ENCODE measurements at places on chromosomes 16 and 17.
A peak's percentile ranks its signal among the peaks of the same experiment; 100 is the strongest.

- DNase-seq: no peak
These were observed 115.9 kb downstream of the SEC14L1 start for GRCh38 chr17:77256710-77257109.

DNA sequence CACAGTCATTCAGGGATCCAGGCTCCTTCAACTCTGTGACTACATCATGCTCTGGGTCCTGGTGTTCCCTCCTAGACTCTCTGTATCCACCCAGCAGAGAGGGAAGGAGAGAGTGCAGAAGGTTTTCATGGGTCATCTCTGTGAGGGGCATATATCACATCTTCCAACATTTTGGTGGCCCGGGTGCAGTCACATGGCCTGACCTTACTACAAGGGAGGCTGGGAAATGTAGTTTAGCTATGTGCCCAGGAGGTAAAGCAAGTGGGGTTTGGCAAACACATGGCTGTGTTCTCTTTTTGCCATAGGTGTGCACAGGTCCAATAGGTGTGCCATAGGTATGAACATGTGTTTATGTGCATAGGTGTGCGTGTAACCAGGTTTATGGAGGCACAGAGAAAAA lies 222.2 kb upstream of the EEF2KMT start:
- DNase-seq: no peak

GRCh38 chr17:80558046-80558445 lies 13.4 kb downstream of the RPTOR start:
- no peak for DNase-seq

GRCh38 chr16:78184238-78185183 lies 85.1 kb downstream of the WWOX start:
- peak; percentile 16 for DNase-seq

DNA sequence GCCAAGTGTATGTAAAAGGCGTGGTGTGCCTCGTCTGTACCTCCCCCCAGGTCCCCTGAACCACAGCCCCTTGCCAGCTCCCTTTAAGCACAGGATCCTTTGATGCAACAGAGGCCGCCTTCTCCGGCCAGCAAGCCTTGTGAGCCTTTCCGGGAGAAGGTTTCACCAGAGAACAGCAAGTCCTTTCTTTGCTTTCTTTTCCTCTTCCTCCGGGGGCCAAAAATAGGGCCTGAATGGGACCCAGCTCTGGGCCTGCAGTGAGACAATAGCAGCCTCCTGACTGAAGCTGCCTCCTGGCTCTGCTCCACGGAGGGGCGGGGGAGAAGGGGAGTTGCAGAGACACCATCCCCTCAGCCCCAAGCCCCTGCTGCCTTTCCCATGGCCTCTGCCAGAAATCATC lies 9.0 kb downstream of the ADGRG1 start:
- no peak for DNase-seq

DNA sequence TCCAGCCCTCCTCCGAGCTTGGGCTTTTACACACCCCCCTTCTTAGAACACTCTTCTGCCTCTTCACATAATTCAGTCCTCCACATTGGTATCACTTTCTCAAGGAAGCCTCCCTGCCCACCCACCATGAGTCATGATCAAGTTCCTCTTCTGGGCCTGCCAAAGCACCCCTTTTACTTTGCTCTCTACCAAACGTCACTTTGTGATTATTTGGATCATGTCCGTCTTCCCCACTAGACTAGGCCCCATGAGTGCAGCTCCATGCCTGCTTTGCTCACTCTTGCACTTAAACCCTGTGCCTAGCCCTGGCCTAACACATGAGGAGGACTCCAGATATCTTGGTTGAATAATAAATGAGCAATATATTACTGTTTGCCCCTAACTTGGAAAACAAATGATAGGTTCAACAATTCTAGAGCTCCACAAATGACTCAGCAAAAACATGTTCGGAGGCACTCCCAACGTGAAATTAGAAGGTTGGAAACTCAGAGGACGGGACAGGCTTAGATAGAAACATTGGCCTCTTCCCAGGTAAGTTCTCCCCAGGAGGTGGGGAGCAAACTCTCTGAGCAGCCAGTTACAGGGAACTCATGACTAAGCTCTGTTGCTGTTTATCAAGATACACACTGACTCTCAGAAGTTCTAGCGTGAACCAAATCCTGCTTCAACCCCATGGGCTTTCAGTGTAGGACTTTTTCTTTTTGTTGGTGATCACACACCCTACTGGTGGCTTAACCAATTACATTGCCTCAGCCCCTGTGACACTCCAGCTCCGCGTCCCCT lies 28.3 kb downstream of the G6PC1 start:
- peak; percentile 95 for DNase-seq

DNA sequence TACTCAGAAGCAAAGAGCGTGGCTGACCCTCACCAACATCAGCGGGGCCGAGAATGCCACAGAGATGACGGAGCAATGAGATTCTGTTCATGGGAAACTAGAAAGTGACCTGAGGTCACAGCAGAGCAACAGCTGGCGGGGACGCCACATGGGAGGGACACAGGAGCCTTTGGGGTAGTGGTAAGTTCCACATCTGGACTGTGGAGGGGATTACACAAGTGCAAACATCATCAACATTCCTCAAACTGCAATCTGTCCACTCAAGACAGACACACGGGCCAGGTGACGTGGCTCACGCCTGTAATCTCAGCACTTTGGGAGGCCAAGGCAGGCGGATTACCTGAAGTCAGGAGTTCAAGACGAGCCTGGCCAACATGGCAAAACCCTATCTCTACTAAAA lies 11.2 kb downstream of the HAGH start:
- no peak for DNase-seq

DNA sequence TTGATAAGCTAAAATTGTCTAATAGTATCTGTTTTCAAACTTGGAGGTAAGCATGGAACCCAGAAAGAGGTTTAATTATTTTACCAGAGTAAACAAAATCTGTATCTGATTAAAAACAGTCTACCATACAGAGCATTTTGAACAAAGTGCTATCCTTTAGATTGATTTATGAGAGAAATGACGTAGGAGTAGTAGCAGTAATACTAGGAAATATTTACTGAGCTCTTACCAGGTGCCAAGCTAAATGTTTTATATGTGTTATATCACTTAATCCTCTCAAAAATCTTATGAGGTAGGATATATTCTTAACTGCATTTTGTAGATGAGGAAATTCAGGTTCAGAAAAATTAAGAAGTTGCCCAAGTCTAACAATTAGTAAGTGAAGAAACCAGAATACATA lies 186.4 kb upstream of the NOG start:
- no peak for DNase-seq

GRCh38 chr16:71188956-71189712 lies 41.4 kb downstream of the HYDIN start:
- DNase-seq: no peak

DNA sequence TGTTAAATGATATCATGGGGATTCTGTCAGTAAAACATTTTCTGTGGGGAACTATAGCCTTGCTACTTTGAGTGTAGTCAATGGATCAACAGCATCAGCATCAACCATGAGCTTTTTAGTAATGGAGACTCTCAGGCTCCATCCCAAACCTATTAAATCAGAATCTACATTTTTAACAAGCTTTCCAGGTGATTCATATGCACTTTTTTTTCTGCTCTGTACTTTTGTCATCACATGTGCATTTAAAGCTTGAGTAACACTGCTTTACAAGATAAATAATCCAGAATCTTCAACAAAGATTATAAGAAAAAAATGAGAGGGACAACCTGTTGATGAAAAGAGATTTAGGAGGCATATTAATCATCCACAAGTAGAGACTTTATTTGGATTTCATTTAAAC lies 23.5 kb downstream of the NUP93 start:
- DNase-seq: peak; percentile 40

GRCh38 chr16:88553739-88554138 lies 16.5 kb upstream of the ZC3H18 start:
- no peak for DNase-seq

DNA sequence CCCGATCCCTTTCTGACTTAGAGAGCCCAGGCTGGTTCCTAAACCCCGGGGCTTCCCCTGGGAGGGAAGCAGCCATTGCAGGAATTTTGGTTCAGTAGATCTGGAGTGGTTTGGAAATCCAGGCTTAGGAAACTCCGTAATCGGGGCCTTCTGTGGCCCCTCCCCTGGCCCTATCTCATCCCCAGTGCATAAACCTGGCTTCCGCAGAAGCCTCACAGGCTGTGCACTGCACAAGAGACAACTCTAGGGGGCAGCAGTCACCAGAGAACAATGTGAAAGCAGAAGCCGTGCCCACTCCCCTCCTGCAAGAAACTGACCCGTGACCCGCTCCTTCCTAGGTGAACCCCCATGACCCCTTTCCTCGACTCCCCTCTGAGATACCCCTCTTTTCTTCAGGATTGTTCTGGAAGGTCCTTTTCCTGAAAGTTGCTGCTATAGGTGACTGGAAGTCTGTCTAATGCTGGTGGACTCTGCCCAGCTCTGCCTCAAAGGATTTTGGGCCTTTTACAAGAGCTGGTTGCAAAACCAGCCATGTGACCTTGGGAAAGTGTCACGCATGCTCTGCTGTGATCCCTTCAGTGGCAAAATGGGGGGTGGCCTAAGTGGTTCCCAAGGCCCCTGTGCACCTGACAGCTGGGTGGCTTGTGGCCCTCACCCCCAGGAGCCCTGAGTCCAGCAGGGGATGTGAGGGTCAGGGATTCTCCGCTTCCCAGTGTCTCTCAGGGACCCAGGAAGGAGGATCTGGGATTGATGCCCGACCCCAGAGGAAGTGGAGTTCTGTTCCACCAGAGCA lies 14.4 kb downstream of the GUCY2D start:
- peak; percentile 33 for DNase-seq

GRCh38 chr17:8360751-8361150 lies 15.8 kb downstream of the KRABD2 start:
- no peak for DNase-seq

DNA sequence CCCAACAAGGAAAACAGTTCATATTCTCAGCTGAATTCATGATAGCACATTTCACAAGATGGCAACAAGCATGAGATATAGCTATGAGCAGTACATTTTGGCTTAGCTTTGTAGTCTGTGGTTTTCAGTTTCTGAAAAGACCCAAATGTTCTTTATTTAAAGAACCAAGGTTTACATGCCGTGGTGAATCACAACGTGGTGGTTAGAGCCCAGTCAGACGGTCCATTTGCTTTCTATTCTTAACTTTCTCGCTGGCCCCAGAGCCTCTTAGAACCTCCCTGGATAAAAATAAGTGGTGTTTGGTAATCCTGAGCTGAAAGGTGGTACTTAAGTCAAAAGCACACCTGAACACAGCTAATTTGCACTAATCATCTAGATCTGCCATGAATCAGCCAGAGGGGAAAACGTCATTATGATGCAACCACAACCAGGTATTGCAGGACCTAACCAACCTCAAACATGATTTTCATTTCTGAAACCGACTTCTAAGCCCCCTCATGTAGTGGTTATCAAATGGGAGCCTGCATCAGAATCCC lies 18.6 kb upstream of the HAPSTR1 start:
- DNase-seq: peak; percentile 62

DNA sequence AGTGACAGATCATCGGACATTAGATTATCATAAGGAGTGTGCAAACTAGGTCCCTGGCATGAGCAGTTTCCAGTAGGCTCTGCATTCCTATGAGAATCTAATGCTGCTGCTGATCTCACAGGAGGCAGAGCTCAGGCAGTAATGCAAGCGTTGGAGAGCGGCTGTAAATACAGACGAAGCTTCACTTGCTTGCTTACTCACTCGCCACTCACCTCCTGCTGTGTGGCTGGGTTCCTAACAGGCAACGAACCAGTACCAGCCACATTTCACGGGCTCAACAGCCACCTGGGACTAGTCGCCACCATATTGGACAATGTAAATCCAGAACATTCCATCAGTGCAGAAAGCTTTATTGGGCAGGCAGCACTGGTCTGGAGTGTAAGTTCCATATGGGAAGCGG lies 7.7 kb downstream of the JPH3 start:
- no peak for DNase-seq

DNA sequence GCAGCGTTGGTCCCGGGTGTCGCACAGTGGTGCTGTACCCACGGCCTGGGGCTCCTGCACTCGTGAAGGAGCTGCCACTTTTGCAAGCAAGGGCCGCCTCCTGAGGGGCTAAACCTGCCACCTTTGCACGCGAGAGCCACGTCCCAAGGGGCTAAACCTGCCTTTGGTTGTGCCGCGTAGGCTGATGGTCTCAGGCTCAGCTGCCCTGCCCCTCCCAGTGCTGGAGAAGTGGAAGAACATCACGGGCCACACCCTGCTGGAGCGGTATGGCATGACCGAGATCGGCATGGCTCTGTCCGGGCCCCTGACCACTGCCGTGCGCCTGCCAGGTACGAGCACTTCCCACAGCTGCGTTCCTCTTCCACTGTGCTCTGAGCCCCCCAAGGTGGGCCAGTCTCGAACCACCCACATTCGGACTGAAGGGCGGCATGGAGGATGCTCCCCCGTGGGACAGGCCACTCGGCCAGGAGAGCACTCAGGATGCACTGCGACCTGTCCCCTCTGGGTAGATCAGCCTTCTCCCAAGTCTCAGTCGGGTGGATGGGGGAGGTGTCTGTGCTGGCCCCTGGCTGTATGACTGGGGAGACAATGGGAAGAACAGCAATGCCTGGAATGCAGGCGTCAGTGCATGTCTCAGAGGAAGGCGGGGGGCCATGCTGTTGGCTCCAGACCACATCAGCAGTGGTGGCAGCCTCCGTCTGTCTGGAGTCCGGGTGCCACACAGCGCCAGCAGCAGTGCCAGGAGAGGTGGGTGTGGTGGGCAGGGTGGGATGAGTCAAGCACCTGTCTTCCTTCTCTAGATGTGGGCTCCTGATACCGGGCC lies 20.7 kb downstream of the ACSF3 start:
- DNase-seq: no peak

DNA sequence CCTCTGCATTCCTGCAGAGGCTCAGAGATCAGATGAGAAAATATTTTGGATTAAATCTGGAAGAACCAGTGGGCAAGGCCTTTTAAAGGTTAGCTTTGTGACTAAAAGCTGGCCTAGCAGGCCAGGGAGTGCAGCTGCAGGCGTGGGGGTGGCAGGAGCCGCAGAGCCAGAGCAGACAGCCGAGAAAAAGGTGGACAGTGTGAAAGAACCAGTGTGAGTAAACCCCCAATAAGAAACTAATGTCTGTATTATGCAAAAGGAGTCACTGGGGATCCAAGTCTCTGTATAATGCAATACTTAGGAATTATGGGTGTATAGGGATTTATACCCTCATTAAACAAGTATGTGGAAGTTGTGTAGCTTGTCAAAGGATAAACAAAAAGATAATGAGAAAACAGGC lies 21.4 kb upstream of the SPACA3 start:
- peak; percentile 1 for DNase-seq

GRCh38 chr16:49280105-49280741 lies 1.4 kb downstream of the CBLN1 start:
- DNase-seq: no peak

- peak; percentile 65 for DNase-seq
These were observed 60.9 kb downstream of the MRTFB start for GRCh38 chr16:14131774-14132695.

DNA sequence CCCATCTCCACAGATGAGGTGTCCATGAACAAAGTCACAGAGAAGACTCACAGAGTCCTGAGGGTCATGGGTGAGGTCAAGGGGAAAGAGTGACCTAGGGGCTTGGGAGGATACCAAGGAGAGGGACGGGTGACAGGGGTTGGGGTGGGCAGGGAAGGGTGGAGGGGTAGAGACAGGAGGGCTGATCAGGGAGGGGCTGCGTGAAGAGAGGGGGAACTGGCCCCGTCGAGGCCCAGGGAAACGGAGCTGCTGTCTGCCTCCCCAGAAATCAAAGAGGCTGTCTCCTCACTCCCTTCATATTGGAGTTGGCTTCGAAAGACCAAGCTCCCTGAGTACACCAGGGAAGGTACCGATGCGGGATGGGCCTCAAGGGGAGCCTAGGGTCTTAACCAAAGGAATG lies 617 bp downstream of the TMEM95 start:
- no peak for DNase-seq
